ENCODE measurements at places on chromosomes 4 and X.

GRCh38 chrX:50941638-50942037 is 31.1 kb downstream of the BMP15 start:
- DNase-seq, result no peak

DNA sequence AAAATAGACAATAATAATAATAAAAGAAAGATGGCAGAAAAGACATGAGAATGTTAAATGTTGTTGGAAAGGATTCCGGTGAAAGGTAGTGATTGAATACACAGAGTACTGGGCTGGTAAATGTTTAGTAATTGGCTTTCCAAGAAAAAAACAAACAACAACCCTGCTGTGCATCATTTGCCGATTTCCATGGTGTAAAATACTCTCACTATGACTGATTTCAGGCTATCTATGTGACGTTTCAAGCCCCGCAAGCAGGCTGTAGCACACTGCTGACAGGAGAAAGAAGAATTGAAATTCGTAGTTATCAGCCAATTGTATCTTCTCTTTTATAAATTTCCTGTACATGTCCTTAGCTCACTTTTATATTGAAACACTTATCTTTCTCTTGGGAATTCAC is 13.6 kb upstream of the SEPTIN6 start:
- no peak for DNase-seq

GRCh38 chr4:176874721-176875445 is 82.2 kb upstream of the VEGFC start:
- DNase-seq, result no peak

- DNase-seq, result no peak
Observed at GRCh38 chr4:84496706-84497503, 2.2 kb downstream of the NKX6-1 start.
